ENCODE measurements at places on chromosomes 2 and 18. TPM values are rescaled to one million over a fixed set of nuclear protein-coding genes. Genes with fewer than 3 reads are reported as not detected.
A peak's percentile ranks its signal among the peaks of the same experiment; 100 is the strongest.

CNDP1 gene
- total RNA-seq, result 0.13 TPM

POTEC gene
- total RNA-seq, result not detected

CCBE1 gene
- 2.8 TPM for total RNA-seq

CCDC150 gene
- 4.6 TPM for total RNA-seq

PSMG2 gene
- 61.0 TPM for total RNA-seq

DNA sequence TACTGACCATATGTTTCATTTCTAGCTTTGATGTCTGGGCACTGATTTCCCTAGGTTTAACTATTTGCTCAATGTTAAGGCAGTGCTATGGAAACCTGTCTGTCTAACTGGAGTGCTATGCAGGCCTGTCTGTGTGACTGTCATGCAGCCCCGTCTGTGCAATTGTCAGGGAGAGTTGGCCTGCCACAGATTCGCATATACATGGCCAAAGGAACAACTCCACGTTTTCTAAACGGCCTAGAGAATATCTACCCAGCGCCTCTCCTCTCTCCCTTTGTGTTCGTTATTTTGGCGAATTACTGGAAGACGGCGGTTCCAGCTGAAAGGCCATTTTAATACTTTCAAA lies 59.6 kb upstream of the PSME4 start:
- no peak for DNase-seq

GRCh38 chr2:207219081-207219630 lies 53.4 kb upstream of the KLF7 start:
- DNase-seq, result no peak

DNA sequence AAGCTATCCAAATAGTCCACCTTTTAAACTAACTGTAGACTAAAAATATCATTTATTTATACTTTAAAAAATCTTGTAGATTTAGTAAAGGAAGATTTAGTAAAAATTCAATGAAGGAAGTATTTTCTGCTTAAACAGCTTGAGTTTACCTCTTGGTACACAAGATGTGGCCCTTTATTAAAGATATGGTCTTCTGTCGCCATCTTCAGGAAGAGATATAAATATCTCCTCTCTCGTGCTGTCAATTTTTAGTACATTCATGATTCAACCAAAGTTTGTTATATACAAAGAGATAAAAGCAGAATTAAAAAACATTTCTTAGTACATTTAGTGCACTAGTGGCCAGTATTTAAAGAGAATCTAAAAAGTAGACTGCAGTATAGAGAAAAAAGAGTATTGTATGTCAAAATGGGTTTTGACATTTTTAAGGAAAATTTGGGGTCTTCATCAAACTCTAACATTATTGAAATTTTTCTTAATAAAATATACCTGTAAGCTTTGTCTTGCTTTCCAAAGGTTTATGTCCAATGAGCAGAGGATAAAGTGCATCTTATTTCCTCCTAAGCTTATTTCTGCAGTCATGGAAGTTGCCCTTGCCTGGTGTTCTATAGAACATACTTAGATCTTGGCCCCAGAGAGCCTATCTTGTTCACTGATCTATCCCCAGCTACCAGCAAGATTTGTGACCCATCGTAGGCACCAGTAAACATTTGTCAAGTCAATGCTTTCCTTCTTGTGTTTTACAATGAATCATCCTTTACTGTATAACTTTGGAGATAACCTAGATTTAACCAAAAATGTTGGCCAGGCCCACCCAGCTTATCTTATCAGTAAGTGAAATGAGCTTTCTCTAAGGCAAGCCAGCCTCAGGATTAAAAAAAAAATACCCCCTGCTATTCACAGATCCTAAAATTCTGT lies 18.5 kb upstream of the EML6 start:
- DNase-seq, result peak; percentile 87

- no peak for DNase-seq
Measured at GRCh38 chr2:175679231-175679630, 322.8 kb downstream of the LNPK start.

DNA sequence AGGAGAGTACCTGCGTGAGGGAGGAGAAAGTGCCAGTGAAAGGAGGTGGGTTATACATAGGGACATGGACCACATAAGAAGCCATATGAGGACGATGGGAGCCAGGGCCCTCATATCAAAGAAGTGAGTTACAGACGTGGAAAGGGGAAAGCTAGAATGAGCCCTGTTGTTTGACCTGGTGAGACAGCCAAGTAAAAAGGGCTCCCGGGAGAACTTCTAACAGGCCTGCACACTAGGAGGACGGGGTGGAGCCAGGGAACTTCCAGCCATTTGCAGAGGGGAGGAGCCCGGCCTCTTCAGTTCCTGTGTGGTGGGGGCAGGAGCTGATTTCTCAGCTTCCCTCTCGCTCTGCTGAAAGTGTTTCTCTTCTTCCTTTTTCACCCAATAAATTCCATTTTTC lies 84.1 kb upstream of the SLC66A3 start:
- peak; percentile 17 for DNase-seq

DNA sequence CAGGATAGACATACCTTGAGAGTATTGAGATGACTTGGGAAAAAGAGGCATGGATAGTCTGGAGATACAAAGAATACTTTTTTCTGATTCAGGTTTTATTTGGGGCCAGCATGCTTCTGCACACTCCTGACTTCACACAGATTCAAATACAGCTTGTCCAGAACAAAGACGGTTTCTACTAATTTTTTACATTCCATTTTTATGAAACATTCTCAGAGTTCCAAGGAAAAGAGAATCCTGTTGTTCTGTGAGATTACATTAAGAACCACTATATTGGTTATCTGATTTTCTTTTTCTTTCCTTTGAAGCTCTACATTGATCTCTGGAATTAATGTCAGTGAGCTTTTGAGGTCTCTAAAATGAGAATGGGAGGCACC lies 41.0 kb downstream of the PTPRM start:
- DNase-seq, result no peak

GRCh38 chr2:67216103-67216502 lies 181.0 kb upstream of the ETAA1 start:
- DNase-seq, result no peak

GRCh38 chr2:171260471-171261424 lies 100.1 kb upstream of the TLK1 start:
- DNase-seq, result no peak

GRCh38 chr2:151849413-151850010 lies 21.3 kb upstream of the ARL5A start:
- DNase-seq, result no peak

All from muscle of leg (tissue), 16 donors.